ENCODE measurements at places on chromosomes 7 and 10.

DNA sequence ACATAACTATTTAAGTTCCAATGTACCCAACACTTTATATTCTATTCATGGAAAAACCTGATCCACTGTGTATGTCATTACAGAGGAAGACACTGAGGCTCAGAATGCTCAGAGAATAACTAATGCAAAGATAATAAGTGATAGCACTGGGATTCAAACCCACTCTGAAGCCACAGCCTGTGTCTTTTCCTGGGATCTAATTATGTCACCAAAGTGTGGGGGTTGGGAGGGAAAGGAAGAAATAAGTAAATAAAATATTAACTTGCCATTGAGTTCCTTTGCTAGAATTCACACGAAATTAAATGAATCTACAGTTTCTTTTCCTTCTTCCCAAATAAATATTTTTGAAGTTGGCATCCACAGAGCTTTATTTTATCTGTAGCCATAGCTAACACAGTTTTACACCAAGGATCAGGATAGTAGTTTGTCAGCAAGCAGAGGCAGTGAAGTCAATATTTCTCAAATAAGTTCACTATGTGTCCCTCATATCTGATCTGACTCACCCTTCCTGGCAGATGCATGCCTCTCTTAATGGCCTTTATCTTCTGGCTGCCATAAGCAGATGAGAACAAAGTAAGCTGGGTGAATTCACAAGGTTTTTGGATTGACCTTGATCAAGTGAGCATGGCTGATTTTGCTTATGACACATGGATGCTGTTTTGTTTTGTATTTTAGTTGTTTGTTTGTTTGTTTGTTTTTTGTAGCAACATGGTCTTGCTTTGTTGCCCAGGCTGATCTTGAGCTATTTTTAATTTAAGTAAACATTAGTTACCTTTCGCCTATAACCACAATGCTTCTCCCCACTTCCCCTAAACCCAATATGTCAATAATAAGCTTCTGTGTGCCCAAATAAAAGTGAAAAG is 6.3 kb downstream of the RAPGEF5 start:
- no peak for DNase-seq

GRCh38 chr7:4725014-4725849 is 43.1 kb downstream of the FOXK1 start:
- DNase-seq = no peak

GRCh38 chr10:56360583-56360966 is 484 bp downstream of the ZWINT start:
- no peak for DNase-seq

GRCh38 chr7:15332956-15333355 is 228.9 kb downstream of the AGMO start:
- no peak for DNase-seq

- DNase-seq = no peak
Observed at GRCh38 chr7:128284102-128284501, 43.0 kb downstream of the LEP start.

DNA sequence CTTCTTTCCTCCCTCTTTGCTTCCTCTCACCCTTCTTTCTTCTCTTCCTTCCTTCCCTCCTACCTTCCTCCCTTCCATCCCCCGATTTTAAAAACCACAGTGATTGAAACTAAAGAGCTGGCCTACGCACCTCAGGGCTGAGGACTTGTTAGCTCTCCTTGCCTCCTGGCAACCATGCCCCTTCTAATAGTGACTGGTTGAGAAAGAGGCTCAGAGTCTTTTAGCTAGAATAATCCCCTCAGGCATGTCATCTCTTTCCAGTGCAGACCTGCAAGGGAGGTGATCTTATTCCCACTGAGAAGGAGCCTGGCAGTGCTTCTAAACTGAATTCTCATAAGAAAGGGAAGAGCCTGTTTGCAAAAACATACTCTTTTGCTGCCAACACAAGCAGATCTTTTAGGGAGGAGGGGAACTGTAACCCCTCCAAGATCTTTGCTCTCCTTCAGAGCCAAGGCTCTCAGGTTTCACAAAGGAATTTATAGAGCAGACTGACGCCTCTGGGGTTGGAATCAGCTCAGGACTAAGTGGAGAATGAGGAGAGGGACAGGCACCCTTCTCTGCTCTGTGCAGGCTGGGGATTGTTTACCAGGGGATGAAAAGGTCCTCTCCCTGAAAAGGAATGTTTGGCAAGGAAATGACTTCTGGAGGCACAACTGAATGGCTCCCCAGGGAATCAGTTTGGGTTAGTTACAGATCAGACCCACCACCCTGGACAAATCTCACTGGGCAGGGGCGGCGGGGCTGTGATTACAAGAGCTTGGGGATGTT is 9.4 kb upstream of the ANKRD1 start:
- DNase-seq = no peak

GRCh38 chr7:123571684-123572083 is 14.1 kb upstream of the NDUFA5 start:
- DNase-seq = no peak

DNA sequence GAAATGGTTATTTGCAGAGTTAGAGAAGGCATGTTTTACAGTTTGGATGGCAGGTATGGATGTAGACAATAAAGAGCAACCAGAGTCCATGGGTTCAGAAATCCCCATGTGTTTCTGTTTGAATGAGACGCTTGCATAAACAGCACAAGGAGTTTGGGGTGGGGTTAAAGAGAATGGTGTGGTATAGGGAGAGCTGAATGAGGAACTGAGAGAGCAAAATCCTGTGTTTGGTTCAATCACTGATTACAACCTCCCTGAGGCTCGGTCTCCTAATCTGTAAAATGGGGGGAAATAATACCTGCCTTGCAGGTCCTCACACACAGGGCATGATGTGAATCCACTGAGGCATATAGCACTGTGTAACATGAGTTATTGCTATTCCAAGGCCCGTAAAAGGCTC is 23.7 kb downstream of the CAV1 start:
- no peak for DNase-seq

DNA sequence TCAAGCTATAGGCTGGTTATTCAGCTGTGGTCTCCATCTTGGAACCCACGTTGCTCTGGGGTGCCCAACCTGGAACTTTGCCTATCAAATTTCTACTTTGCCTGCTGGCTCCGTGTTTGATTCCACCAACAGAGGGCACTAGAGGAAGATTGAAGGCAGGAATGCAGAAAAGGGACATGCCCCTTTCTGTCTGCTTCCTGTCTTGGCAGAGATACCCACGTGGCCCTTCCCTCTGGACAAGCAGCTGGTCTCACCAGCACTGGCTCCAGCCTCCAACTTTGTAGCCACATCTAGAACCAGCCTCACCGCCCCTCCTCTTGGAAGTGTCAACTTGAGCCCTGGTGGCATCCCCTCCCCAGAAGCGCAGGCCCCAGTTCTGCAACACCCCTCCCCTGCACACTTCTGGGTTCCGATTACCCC is 52.1 kb upstream of the ZNF438 start:
- no peak for DNase-seq

DNA sequence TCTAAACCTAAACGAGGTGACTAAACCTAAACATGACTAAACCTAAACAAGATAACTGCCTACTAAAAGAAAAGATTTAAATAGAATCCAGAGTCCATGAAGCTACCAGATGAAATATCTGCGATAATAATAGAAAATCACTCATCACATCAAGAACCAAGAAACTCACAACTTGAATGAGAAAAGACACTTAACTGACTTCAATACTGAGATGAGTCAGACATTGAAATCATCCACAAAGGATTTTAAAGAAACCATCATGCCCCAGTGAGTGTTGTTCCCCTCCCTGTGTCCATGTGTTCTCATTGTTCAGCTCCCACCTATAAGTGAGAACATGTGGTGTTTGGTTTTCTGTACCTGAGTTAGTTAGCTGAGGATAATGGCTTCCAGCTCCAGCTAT is 416.0 kb downstream of the CALN1 start:
- no peak for DNase-seq

DNA sequence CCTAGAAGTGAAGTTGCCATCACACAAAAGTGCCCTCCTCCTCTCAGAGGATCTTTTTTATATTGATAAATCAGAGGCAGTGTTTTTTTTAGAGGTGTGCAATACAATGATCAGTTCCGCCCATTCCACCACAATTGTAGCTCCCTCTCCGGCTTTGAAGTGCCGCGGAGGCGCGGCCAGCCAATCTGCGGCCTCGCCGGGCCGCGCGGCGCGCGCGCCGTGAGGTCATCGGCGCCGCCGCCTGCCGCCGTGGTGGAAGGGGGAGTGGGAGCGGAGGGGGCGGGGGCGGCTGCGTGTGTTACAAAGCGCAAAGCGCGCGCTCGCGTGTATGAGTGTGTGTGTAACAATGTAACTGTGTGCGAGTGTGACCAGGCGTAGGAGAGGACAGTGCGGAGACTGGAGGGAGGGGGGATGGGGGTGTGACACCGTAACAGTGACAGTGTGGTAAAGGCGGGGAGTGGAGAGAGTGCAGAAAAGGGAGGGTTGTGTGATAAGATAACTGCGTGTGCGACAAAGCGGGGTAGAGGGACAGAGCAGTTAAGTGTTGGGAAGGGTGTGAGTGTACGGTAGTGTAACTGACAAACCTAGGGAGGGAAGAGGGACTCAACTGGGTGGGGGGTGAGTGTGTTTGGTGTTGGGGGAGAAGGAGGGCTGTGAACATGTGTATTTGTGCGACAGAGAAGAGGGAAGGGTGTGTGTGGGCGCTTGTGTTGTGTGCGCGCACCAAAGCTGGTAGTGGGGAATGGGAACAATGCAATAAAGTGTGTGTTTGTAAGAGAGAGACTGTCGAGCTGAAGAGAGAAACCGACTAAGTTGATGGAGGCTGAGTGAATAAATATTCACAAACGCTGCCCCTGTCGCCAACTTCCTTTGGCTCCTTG is at the start of gene SP8:
TSS of gene SP8 (minus strand) at position 108 of the 881 bp plus-strand sequence. CDS start at position 20, 88 bp downstream.
- DNase-seq = no peak

DNA sequence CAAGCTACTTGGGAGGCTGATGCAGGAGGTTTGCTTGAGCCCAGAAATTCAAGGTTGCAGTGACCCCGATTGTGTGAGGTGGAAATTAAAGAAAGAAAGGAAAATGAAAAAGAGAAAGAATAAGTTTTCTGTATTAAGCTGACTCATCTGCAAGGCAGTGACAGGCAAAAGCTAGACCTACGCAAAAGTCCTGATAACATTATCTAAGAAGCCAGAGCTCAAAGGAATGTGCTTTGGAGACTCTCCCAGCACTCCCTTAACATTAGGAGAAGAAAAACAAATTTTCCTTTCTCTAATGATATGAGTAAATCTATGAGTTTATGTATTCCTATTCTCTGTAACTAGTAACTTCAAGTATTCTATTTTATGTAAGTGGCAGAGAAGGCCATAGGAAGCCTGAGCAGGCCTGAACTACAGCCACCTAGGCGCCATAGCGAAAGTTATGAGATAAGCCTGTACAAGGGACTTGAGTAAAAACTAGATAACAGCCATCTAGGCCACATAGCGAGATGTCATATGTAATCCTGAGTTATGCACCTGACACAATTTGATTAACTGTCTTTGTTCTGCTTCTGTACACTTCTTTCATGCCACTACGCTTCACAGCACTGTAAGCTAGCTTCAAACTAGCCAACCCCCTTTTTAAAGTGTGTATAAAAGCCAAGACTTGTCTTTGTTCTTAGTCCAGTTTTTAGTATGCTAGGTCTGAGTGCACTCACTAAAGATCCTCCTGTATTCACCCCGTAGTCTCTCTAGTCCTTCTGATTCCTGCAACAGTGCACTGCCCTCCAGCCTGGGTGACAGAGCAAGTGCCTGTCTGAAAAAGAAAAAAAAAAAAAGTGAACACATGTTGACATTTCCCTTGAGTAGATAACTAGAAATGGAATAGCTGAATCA is 9.4 kb upstream of the ZWINT start:
- DNase-seq = no peak

DNA sequence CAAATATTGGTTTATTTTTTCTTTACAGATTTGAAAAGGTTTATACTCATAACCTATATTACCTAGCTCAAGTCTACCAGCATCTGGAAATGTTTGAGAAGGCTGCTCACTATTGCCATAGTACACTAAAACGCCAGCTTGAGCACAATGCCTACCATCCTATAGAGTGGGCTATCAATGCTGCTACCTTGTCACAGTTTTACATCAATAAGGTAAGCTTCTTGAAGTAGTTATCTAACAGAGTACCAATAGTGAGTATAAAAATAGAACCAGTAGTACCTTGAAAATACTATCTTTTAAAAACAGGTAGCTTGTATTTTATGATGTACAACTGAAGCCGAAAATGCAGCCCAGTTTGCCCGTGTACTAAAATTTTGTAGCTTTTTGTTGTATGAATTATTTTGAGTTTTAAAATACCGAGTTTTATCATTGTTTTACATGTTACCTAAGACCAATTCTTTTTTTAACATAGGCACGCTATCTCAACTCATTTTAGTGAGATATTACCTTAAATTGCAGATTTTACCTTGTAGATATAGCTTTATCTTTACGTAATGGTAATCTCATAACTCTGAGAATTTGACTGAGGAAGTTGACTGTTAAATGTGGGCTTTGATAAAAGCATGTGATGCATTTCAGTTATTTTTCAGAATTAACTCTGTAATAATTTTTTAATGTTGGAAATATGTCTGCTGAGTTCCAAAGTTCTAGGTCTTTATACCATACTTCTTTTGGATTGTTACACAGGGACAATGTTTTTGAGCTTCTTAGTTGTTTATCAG is 17.3 kb downstream of the KIFBP start:
- DNase-seq = no peak

DNA sequence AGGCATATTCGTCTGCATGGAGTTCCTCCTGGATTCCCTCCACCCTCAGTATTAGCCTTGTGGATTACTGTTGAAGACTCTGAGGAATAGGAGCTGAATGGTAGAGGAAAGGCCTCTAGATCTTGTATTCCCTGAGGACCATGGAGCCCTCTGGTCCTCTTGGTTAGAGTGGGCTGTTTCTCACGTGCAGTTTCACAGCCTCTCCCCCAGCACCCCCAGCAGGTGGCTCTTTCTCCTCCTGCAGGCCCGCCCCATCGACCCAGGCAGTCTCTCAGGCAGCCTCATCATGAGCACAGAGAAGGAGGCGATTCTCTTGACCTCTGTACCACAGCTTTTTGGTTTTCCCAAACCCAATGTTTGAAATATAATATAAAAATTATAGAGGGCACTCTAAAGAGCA is 102.0 kb downstream of the WNT2 start:
- DNase-seq = no peak

All from SIG-M5 (cell line).